ENCODE measurements at places on chromosomes 3 and 15.
A peak's percentile ranks its signal among the peaks of the same experiment; 100 is the strongest.

- DNase-seq = peak; percentile 64
These were observed 33.7 kb upstream of the IGF1R start for GRCh38 chr15:98614681-98615080.

- DNase-seq = no peak
These were observed 24.0 kb downstream of the TFRC start for GRCh38 chr3:196057760-196058331.

DNA sequence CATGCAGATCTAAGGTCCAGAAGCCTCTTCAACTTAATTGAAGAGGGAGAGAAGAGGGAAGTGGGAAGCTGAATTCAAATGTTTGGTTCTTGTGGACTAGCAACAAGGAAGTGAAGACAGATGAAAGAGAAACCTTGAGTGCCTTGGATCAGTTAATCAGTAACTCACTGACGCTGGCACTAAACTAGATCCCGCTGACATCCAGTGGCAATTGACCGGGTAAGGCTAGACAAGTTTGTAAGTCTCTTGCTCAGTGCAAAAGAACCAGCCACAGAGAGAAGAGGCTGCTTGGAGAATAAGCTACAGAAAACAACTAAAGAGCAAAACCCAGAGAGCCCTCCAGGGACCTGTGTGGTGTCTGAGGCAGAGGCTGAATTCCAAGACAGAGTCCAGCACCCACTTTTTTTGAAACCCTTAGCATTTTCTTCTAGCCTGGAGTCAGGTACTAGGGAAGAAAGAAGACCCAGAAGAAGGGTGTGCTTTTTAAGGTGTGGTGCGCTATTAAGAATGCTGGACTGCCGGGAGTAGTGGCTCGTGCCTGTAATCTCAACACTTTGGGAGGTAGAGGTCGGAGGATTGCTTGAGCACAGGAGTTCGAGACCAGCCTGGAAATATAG is 6.9 kb downstream of the PLCH1 start:
- DNase-seq = peak; percentile 18

GRCh38 chr15:63458026-63458425 is 46.4 kb upstream of the USP3 start:
- no peak for DNase-seq

GRCh38 chr3:126870608-126871210 is 112.2 kb upstream of the PLXNA1 start:
- no peak for DNase-seq

- DNase-seq = no peak
These were observed 348.1 kb upstream of the DCBLD2 start for GRCh38 chr3:99249627-99250026.

DNA sequence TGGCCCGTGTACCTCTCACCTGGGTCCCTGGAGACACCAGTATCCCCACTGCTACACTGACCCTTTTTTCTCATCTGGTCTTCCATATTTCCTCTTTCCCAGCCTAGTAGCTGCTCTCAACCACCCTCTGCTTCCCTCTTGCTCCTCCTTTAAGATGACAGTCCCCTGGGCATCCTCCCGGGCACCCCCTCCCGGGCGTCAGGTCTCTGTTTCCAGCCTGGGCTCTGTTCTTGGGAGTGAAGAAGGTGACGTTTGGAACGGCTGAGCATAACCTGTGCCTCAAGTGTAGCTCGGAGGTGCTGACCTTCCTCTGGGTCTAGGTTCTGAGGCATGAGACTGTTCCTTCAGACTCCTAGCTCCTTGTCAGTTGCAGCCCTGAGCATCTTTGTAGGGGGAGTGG is 101.2 kb downstream of the VGLL4 start:
- no peak for DNase-seq

DNA sequence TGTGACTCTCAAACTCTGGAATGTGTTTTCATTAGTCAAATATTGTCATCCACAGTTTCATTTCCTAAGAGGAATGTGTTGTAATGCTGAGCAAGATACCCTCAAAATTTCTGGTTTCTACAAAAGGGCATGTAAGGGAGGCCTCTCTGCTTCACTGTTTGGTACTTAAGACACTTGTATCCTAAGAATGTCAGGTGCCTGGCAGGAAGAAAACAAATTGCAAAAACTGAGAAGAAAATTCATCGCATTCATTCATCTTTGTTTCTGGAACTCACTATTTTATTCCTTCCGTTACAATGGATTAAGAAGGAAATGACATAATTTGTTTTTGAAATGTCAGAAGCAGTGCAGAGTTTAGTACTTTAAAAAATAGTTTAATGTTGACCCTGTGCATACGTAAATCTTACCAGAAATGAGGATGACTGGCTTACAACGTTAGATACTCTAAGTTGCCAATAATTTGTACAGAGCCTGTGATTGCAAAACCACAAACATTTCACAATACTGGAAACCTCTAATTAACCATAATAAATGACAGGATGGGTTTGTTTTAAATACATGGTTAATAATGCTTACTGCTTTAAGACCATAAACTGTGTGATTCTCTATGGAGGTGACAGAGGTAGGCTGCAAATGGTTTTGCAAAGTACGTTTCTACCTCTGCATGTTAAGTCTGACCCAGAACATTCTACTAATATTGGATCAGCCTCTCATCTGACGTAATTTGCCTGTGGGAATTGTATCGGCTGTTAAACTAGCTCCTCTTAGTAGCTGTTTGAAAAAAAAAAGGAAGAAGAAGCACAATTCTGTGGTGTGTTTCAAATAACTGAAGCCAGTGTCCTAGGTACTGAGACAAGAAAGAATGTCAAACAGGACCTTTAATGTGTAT is 477.8 kb downstream of the RBMS3 start:
- DNase-seq = no peak

DNA sequence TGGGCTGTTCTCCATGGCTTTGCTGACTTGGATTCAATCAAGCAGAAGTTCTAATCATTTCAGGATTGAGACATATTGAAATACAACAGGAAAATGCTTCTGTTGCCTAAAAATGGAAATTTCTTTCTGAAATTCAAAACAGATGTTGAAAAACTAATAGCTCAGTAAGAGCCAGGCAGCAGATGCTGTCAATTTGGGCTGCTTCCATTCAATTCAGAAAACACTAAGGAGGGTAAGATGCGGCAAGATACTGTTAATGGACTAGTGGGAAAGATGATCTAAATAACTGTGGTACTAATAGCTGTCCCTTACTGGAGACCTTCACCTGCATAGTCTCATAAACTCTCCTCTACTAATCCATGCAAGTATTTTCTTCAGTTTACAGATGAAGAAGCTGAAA is 53.5 kb downstream of the DGKG start:
- no peak for DNase-seq

DNA sequence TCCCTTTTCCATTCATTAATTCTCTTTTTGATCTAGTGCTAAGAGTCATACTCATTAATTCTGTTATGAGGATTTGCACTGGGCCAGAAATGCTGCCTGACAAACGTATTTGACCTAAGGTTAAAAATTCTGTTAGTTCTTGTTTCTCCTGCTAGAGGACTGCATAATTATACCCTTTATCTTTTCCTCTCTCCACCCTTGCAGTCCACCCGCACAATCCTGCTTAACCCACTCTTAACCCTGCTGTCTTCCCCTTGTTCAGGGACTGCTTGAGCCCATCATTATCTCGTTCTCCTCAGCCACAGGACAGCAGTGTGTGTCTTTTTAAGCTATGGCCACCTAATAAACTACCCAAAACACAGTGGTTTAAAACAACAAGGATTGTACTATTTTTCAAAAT is 31.1 kb upstream of the DYNC1LI1 start:
- no peak for DNase-seq

DNA sequence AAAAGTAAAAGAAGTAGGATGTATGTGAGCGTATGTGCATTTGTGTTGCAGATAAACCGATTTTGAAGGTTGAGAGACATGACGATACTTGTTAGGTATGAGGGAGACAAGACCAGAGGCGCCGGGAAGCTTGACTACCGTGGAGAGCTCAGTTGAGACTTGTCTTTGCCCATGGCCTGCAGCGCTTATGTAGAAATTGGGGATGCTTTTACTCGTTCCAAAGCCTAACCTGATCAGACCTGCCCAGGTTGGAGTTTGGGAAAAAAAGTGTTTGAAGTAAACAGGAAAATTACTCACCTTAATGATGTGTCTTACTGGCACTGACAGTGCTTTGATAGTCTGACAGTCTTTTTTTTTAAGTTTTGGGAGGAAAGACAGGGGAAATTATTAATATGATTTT is 202.8 kb downstream of the TP63 start:
- peak; percentile 97 for DNase-seq

DNA sequence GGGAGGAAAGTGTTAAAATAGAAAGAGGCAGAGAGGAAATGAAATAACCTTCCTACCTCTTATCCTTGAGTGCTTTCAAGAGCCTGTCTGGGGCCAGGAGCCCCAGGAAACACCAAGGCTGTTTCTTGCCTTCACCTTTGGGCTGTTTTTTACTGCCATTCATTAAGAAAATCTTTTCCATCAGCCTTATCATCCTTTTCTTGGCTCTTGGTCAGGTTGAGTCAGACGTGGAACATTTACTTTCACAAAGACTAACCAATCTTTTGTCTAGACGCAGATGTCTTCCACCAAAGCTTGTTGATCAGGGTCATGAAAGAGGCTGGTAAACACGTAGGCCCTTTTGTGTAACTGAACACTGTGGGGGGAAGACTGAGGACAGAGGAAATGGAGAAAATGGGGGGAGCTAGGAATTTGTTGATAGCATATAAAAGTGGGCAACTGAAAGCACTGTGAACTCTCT is 151.0 kb upstream of the THBS1 start:
- DNase-seq = peak; percentile 53

GRCh38 chr3:194876403-194877095 is 190.9 kb downstream of the FAM43A start:
- DNase-seq = no peak

DNA sequence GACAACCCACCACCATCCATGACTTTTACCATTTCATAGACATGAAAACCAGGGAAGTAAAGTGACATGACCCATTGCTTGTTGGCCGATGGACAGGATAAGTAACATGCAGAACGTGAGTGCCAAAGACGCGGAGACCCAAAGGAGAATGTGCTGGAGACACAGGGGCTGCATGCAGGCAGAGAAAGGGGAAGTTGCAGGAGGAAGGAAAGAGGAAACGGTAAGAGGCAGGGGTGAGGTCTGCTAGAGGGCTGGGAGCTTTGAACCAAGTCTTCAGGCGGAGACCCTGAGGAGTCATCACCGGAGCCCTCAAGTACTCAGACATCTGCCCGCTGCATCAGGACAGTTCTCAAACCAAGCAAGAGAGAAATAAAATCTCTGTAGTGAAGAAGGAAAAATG is 34.9 kb downstream of the MAGEF1 start:
- no peak for DNase-seq

GRCh38 chr3:133926736-133927539 is 31.3 kb upstream of the RAB6B start:
- DNase-seq = no peak

GRCh38 chr15:78620021-78620526 is 722 bp downstream of the CHRNA3 start:
- DNase-seq = no peak

- DNase-seq = no peak
These were observed 462 bp downstream of the EDEM1 start for GRCh38 chr3:5187920-5188418.

- DNase-seq = no peak
These were observed 46.6 kb upstream of the MDFIC2 start for GRCh38 chr3:70358978-70359580.

- no peak for DNase-seq
These were observed 111.9 kb downstream of the BCHE start for GRCh38 chr3:165725296-165725695.

DNA sequence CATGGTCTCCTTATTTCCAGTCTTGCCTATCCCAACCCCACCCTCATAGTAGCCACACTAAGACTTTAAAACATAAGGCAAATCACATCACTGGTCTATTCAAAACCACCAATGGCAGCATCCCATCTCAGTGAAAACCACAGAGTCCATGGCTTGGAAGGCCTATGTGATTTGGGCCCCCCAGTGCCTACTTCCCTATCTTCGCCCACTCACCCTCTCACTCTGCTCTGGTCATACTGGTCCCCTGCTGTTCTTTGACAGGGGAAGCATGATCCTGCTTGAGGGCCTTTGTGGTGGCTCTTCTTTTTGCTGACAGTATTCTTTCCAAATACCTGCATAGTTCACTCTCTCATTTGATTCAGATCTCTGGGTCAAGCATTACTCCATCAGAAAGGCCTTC is 3.3 kb downstream of the GTF2A2 start:
- DNase-seq = no peak

GRCh38 chr3:191051037-191051436 is 148.0 kb upstream of the OSTN start:
- DNase-seq = no peak

GRCh38 chr3:118997190-118997589 is 37.5 kb downstream of the IGSF11 start:
- no peak for DNase-seq

DNA sequence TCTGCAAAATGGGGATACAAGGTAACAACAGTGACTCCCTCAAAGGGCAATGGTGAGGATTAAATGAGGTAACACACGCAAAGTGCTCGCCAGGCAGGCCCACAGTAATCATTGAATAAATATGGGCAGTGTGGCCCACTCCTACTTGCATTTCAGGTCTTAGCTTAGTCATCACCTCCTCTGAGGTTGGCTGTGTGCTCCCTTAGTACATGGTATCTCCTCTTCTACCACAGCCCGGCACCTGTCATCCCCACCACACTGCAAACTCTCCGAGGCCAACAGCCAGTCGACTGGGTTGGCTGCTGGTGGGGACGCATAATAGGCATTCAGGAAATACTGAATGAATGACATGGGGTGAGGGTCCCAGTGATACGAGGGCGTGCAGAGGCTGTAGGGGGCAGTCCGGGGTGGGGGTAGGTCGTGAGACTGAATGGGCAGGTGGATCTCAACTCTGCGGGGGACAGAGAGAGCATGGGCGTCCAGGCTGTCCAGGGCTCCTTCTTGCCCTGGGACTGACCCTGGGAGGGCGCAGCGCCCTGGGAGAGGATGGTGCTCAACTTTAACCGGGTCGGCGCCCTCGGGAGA is 375 bp upstream of the MYZAP start:
- no peak for DNase-seq

- no peak for DNase-seq
These were observed 84.1 kb downstream of the LRIG1 start for GRCh38 chr3:66416556-66417304.

DNA sequence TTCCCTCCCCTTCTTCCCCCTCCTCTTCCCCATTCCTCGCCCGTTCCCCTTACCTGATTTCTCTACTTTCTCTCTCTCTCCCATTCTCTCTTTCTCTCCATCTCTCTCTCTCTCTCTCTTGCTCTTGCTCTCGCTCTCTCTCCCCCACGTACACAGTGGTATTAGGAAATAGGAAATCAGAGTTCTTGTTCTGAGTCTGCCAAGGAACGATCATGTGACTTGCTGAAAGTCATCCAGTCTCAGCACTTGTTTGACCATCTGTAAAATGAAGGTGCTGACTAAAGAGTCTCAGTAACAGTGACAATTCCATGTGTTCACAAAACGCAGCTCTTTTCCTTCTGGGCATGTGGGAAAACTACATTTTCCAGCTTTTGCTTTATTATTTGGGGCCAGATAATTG is 445.0 kb upstream of the TGFBR2 start:
- no peak for DNase-seq

- no peak for DNase-seq
These were observed 25.7 kb upstream of the APH1B start for GRCh38 chr15:63251701-63252100.

DNA sequence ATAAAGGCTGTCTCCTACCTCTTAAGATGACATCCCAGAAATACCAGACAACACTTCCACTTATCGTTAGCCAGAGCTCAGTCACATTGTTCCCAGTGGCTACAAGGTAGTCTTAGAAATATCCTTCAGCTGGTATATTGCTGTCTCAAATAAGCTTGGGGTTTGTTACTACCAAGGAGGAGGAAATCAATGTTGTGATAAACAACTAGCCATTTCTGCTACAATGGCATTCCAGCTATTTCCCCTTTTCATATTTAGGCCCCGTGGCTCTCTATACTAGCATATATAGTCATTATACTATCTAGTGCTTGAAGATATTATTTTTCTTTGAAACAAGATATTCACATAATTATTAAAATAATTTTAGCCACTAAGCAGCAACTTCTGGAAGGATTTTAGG is 56.5 kb downstream of the VPS8 start:
- DNase-seq = no peak

All from epithelial cell of prostate (primary cell).